ENCODE measurements at places on chromosomes 16 and 17.

- no peak for DNase-seq
Measured at GRCh38 chr17:17605729-17606088, 14.2 kb upstream of the PEMT start.

DNA sequence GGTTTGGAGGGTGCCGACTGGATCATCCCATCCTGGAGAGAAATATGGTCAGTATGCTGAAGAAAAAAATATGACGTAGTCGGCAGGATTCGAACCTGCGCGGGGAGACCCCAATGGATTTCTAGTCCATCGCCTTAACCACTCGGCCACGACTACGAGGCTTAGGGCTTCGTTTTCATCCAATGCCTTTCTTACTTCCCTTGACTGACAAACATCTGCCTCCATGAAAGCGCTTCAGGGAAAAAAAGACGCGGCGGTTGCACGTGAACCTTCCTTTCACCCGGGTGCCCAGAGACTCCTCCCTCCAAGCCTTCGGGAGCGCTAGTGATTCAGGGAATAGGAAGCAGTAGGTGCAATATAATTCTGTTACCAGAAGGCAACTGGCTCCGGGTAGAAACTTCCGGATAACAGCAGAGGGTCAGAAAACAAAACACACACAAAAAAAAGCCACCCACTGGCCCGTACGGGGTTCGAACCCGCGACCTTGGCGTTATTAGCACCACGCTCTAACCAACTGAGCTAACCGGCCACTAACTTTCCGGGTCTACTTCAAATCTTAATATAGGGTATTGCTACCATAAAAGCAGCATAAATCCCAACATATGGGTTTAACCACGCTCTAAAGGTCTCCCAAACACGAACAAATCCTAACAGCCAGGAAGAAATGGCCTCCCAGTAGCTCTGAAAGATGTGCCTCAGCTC, 16.3 kb upstream of the AURKB start:
- no peak for DNase-seq

- DNase-seq = no peak
Measured at GRCh38 chr16:48172682-48173081, 16.9 kb upstream of the ABCC12 start.

GRCh38 chr17:42103221-42103954, 5.1 kb upstream of the ZNF385C start:
- no peak for DNase-seq

DNA sequence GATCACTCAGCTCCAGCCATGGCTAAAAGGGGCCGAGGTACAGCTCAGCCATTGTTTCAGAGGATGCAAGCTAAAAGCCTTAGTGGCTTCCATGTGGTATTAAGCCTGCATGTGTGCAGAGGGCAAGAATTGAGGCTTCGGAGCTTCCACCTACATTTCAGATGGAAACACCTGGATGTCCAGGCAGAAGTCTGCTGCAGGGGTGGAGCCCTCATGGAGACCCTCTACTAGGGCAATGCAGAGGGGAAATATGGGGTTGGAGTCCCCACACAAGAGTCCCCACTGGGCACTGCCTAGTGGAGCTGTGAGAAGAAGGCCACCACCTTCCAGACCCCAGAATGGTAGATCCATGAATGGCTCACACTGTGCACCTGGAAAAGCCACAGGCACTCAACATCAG, 14.7 kb upstream of the PSMD11 start:
- DNase-seq = no peak

Data from stimulated activated CD4-positive, alpha-beta T cell treated with anti-CD3 and anti-CD28 coated beads, TNF-alpha, amount 100 ng/mL, for 1 hour (primary cell).